ENCODE measurements at places on chromosomes 1 and 21.
A peak's percentile ranks its signal among the peaks of the same experiment; 100 is the strongest.

GRCh38 chr1:109901524-109902145 is 9.0 kb upstream of the CSF1 start:
- no peak for DNase-seq

DNA sequence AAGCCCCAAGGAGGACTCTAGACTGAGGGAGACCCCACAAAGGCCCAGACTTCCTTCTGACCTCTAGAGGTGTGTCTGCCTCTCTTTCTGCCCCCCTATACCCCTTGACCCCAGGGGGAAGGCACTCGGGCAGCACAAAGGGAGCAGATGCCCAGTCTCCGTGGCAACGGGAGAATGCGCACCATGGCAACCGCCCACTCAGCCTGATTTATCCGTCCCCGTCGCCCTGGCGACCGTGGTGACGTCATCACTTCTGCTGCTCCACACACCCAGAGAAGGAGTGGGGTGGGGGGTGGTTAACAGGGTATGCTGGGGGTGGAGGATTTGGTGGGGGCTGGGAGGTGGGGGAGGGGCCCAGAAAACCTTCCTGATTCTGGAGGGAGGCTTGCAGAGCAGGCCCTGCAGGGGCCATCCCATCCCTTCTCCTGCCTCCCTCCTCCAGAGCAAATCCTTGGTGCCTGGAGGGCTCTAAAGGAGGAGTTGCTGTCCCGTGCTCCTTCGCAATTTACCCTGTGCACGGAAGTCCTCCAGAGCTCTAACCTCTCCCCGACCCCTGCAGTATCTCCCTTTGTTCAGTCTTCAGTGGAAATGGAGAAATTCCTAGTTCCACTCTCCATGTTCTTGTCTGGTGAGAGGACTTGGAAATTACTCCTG is 6.3 kb downstream of the CELF3 start:
- DNase-seq: no peak

DNA sequence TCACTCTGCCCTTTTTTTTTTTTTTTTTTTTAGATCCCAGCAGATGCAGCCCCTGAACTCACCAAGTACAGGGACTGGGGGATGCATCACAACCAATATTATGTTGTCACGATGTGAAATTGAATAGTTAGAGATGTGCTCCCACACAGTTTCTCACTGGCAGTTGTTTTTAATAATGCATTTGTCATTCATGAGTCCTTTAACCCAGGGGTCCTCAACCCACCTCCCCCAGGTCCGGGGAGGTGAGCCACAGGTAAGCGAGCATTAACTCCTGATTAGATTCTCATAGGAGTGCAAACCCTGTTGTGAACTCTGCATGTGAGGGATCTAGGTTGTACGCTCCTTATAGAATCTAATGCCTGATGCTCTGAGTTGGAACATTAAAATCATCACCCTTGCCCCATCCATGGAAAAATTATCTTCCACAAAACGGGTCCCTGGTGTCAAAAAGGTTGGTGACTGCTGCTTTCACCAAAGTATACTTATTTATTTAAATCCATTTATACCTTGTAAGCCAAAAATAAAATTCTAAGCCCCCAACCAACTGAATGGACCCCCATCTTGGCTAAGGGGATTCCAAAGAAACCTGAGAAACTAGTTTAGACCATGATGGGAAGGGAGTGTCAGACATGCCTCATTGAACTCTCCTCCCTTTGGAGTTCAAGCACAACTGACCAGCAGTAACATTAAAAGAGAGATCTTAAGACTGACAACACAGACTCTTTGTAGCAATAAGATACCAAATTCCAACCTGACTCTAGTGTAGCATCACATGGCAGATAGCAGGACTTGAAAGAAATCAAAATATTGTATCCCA is 119.3 kb upstream of the ATP1A1 start:
- no peak for DNase-seq

- no peak for DNase-seq
These were observed 37.3 kb downstream of the CDC42 start for GRCh38 chr1:22089787-22090186.

DNA sequence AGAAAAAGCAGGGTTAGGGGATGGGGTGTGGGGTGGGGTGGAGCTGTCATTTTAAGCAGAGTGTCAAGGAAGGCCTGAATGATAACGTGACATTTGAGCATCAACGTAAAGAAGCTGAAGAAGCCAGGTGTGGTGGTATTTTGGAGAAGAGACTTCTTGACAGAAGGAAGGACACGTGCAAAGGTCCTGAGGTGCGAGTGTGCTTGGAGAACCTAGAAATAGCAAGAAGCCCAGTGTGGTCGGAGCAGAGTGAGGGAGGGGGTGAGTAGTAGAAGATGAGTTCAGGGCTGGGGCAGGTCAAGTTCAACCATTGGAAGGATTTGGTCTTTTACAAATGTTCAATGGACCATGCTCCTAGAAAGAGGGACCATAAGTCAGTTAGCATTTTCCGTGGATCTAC is 140.2 kb upstream of the ZBTB40 start:
- DNase-seq: no peak

DNA sequence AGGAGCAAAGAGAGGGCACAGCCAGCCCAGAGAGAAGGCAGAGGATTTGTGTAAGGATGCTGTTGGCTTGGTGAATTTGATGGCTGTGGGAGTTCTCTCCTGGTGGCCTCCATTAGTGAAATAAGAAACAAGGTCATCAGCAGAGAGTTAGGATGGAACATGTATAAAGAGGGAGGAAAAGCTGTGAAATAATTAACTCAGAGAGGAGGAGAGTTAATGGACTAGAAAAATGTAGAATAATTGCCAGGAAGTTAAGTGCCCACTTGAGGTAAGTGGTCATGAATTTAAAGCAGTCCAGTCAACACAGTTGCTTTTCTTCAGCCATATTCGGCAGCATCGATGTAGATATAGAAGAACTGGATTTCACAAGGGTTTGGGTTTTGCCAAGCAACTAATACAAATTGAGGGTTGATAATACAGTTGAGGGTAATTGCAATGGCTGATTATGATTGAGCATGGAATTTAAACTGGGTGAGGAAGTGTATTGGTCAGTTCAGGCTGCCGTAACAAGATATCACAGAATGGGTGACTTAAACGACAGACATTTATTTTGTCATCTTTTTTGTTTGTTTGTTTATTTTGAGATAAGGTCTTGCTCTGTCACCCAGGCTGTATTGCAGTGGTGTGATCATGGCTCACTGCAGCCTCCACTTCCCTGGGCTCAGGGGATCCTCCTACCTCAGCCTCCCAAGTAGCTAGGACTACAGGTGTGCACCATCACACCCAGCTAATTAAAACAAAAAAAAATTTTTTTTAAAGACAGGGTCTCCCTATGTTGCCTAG is 31.7 kb upstream of the KLF17 start:
- DNase-seq: no peak

DNA sequence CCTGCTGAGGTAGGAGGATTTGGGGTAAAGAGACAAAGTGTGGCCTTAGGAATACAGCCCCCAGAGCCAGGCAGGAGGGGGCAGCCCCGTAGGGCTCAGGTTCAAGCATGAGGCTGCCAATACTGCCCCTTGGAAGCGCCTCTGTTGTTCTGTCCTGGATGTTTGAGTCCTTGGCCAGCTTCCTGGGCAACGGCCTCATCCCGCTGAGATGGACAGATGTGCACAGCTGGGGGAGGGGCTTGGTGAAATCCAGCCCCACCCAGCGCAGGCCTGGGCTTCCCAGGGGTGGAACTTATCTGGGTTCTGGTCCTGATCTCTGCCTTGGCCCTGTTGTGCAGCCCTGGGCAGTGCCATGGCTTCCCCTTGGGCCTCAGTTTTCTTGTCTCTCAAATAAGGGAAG is 34.8 kb upstream of the MAN1C1 start:
- DNase-seq: no peak

- DNase-seq: no peak
These were observed 18.0 kb upstream of the OLIG2 start for GRCh38 chr21:33007747-33008146.

- no peak for DNase-seq
These were observed 8.2 kb downstream of the GPSM2 start for GRCh38 chr1:108884968-108885367.

DNA sequence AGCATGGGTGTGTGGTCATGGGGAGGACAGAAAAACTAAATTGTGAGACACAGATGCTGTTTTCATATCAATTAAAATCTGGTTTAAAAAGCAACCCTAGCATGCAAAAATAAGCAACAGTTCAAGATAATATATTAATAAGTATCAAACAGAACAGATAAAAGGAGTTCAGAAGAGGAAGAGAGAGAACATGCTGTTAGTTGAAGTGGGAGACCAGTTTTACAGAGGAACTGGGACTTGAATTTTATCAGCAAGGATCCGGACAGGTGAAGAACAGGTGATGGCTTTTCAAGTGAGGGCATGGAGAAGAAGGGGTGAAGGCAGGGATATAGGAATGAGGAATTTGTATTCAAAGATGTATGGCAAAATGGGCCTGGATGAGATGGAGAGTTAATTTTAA is 75.9 kb downstream of the PRRX1 start:
- DNase-seq: no peak

DNA sequence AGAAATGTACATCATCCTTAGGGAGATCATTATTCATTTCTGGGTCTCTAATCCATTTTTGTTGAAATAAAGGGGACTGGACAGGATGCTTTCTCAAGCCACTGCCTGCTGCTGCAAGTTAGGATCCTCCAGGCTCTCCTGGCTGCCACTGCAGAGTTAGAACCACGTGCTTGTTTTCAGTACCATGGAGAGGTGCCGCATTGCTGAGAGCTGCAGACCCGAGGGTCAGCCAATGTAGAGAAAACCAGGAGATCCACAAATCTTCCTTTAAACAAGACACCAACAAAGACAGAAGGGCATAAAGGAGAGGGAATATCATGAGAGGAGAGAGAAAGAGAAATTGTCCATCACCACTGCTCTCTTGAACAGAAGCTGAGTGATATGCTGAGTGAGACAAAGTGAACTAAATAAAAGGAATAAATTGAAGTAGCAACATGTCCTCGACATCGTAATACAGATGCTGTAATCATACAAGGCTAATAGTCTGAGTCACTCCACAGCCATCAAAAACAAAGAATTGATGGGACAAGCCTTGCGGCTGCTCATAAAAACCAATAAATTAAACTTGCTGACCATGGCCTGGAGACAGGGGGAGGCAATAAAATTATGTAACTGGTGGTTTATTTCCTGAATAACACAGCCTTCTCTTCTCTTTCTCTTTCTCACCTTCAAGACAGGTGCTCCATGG is 255.7 kb downstream of the OMA1 start:
- no peak for DNase-seq

GRCh38 chr21:37921091-37921490 is 4.8 kb upstream of the KCNJ6 start:
- DNase-seq: no peak

DNA sequence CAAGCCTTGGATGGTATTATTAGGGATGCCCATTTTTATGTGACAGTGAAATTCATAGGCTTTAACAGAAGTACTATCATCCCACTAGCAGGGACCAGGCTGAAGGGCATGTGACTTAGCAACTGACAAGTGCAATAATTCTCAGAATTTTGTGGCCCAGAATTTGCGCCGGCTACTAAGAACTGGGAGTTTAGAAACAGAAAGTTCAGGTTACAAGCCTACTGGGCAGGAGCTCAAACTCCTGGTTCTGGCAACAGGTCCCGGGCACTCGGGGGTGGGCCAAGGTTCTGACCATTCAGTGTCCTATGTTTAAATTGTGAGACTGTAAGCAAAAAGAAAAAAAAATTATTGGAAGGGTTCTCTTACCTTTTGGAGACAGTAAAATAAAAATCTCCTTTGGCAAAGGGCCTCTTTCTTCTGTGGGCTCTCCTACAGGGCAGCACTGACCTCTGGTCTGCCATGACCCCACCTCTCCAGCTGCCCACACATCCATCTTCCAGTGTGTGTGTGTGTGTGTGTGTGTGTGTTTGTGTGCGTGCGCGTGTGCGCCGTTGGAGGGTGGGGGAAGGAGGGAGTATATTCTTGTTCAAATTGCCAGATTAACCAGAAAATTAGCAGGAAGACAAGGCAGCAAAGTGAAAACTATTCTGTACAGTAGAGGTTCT is 26.1 kb downstream of the IRF2BP2 start:
- no peak for DNase-seq

GRCh38 chr1:119673171-119673940 is 25.3 kb upstream of the ZNF697 start:
- no peak for DNase-seq

DNA sequence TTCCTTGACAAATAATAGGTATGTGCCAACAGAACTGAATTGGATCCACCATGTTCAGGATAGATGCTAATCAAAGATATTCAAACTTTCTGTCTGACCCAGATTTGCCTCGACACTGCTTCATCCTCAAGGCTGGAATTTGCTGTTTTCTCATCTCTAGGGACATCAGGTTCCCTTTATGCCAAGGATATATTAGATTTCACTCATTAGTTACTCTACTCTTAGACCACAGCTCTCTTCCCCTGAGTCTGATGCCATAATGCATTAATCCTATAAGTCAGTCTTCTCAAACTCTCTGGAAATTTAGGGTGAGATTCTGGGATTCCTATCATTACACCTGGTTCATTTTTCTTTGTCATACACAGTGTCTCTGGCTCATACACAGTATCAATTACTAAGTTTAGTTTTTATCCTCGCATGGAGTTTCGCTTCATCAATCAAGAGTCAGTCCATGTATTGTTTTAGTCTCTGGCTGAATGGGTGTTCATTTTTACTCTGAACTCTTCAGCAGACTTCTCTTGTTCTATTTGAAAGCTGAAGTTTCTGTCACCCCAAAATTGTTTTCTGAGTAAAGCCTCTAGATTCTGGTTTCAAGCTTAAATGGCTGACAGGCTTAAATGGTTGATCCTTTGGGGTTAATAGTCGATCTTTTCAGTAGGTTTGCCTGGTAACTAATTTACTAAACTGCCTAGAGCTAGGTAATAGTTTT is 9.3 kb upstream of the DCAF6 start:
- DNase-seq: no peak

- no peak for DNase-seq
These were observed 25.5 kb upstream of the TNFRSF1B start for GRCh38 chr1:12141163-12141850.

GRCh38 chr1:22876359-22877111 is 96.1 kb downstream of the LACTBL1 start:
- peak; percentile 35 for DNase-seq

- DNase-seq: no peak
These were observed 6.0 kb upstream of the SF3A3 start for GRCh38 chr1:37995751-37996345.

DNA sequence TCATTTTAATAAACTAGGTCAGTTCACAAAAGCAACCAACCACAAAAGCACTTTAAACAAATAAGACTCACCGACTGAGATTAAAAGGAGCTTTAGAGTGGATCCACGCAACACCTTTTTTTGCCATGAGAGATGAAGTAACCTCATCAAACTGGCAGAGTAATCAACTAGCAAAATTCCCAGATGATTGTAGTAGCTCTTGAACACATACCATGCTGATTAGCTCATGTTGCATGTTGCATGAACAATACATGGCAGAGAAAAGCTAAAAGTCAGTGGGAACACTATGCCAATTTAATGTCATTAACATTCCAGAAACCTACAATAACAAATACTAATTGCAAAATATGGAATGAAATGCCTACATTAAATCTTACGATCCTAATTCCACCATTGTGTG is 4.1 kb downstream of the WARS2 start:
- no peak for DNase-seq

- no peak for DNase-seq
These were observed 479 bp downstream of the POGK start for GRCh38 chr1:166839600-166840308.

GRCh38 chr1:208291923-208292711 is 47.9 kb upstream of the PLXNA2 start:
- DNase-seq: no peak
